ENCODE measurements at places on chromosomes 5 and 9.

DNA sequence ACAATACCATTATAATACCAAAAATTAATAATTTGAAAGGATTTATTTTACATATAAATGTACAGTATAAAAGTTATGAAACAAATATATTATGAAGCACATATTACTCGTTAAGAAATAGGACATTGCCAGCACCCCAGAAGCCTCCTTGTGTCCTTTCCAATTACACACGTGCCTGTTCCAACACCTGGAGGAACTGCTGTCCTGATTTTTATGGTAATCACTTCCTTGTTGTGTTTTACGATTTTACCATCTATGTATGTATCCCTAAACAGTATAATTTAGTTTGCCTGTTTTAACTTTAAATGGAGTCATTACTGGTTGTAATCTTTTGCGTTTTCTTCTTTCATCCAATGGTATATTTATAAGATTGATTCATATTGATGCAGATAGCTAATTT is 105.0 kb downstream of the CDC42SE2 start:
- DNase-seq = no peak

- DNase-seq = peak; percentile 83
Measured at GRCh38 chr9:85743275-85744128, 1.7 kb upstream of the AGTPBP1 start.

DNA sequence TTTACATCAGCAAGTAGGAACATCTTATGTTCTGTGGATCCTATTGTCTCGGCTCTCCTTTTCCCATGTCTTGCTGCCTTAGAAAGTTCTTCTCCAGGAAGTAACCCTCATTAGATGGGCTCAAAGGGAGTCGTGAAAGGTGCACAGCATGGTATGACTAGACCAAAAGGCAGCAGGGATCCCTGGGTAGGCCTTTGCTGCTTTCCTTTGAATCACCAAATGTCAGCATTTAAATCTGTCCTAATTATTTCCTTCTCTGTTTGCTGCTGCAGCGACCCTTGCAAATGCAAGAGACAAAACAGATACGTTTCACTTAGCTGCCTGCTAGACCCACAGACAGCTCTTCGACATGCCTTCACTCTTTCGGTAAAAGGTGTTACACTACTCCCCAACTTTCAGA is 218.4 kb downstream of the ACTL7B start:
- DNase-seq = peak; percentile 75

DNA sequence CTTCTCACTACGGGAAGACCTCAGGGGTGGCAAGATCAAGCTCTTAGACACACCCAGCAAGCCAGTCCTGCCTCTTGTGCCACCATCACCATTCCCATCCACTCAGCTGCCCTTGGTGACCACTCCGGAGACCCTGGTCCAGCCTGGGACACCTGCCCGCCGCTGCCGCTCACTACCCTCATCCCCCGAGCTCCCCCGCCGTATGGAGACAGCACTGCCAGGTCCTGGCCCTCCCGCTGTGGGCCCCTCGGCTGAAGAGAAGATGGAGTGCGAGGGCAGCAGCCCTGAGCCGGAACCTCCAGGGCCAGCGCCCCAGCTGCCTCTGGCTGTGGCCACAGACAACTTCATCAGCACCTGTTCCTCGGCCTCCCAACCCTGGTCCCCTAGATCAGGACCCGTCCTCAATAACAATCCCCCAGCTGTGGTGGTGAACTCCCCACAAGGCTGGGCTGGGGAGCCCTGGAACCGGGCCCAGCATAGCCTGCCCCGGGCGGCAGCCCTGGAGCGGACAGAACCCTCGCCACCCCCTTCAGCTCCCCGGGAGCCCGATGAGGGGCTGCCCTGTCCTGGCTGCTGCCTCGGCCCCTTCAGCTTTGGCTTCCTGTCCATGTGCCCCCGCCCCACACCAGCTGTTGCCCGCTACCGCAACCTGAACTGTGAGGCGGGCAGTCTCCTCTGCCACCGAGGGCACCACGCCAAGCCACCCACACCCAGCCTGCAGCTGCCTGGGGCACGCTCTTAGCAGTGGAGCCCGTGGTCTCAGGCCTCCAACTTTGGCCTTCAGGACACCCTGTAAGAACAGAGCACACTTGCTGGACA is 4.1 kb downstream of the TESK1 start:
- DNase-seq = no peak
